T-helper 22 cell (primary cell): ENCODE measurements at places on chromosomes 3 and 15.

DNA sequence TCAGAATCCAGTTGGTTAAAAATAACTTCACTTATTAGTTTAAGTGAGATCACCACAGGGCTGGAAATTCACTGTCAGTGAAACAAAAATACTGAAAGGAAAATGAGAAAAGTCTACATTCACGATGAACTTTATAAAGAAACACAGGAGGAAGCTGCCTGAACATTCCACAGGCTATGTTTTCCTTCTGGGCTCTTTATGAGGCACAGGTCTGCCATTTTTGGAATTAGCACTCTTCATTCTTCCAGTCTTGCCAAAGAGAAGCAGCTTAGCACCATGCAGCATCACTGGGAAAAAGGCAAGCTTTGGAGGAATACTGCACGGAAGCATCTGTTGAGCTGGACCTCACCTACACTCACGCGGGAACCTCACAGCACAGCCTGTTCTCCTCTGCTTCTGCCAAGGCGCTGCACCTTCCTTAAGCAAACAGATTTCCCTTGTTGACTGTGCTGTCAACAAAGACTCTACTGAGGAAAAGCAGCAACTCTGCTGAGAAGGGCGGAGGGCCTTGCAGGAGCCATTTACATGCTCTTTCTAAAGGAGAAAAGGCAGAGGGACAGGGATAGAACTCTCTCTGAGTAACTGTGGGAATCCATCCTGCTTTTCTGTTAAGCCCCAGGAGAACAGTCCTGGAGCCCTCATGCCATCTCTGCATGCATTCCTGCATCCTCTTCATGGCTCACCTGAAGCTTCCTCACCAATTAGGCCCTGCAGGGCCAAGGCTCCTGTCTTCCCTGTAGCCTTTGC is 15.7 kb downstream of the SUSD5 start:
- DNase-seq: no peak

GRCh38 chr3:144109944-144110343 is 138.3 kb downstream of the DIPK2A start:
- no peak for DNase-seq

DNA sequence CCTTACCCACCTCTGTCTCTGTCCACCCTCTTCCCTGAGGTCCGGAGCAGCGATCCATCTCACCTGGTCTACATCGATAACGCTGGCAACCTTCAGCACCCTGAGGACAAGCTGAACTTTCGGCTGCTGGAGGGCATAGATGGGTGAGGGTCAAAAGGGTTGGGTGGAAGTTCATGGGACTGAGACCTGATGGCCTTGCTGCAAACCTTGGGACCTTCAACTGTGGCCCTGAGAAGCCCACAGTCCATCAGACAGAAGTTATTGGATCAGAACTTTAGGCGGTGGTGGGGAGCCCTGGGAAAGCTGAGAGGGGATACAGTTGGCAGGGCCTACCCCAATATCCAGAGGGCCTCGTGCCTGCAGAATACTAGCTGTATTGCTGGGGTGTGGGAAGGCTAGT is 50.5 kb downstream of the POMGNT2 start:
- no peak for DNase-seq

DNA sequence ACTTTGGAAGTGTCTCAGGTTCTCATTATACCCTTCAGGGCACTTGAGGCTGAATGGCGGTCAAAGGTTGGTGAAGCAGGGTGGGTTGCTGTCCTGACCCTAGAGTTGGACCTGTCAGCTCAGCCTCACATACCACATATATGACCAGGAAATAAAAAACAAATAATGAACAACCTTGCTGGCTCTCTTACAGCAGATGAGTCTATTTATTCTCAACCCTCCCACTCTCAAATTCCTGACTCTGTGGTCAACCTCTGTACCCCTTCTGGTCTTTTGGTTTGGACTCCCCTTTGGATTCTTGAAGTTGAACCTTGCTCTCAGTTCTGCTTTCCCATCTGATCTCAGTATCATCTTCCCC is 16.9 kb downstream of the PPP2R3A start:
- DNase-seq: no peak

GRCh38 chr3:30643763-30644462 is 37.5 kb downstream of the TGFBR2 start:
- no peak for DNase-seq

- DNase-seq: no peak
These were observed 25.8 kb upstream of the PIAS1 start for GRCh38 chr15:68028137-68028887.

GRCh38 chr3:82078246-82078645 is 316.8 kb upstream of the GBE1 start:
- DNase-seq: no peak

DNA sequence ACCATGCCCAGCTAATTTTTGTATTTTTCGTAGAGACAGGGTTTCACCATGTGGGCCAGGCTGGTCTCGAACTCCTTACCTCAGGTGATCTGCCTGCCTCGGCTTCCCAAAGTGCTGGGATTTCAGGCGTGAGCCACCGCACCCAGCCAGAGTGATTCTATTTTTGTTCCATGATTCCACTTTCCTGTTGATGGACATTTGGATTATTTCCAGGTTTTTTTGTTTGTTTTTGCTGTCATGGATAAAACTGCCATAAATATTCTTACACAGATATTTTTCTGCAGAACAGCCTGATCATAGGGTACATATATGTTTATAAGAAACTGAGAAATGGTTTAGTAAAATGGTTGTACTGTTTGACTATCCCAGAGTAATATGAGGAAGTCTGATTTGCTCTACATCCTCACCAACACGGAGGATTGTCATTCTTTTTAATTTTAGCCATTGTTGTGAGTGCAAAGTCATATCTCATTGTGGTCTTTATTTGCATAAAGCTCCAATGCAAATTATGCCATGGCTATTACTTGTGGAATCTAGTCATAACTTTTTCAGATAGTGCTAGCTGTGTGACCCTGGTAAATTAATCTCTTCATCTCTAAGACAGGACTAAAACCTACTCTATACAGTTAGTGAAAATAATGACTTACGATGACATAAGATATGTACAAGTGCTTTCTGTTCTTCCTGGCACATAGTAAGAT is 42.7 kb downstream of the MAP6D1 start:
- DNase-seq: no peak

DNA sequence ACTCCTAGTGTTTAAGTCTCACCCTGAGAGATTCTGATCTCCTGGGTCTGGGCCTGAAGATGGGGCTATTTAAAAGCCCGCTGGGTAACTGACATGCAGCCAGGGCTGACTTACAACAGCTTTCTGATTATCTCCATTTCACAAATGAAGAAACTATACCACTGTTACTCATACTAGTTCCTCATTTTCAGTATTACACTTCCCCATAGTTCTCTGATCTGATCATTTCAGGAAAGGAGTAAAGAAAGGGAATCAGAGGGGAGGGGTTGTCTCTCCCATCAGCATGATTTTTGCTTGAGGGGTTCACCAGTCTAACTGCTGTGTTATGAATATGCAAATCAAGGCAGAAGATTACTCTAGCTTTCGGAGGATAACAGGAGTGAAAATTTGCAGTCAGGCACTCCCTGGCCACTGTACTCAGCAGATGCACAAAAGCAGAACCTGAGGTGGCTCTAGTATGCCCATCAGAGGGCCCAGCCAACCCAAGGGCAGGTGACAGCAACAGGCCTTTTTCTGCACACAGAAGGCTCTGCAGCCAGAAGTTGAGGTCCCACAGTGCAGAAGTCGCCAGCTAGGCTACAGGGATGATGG is 59.4 kb downstream of the DAPK2 start:
- no peak for DNase-seq

- no peak for DNase-seq
These were observed 73.1 kb downstream of the ABTB1 start for GRCh38 chr3:127745656-127746399.

DNA sequence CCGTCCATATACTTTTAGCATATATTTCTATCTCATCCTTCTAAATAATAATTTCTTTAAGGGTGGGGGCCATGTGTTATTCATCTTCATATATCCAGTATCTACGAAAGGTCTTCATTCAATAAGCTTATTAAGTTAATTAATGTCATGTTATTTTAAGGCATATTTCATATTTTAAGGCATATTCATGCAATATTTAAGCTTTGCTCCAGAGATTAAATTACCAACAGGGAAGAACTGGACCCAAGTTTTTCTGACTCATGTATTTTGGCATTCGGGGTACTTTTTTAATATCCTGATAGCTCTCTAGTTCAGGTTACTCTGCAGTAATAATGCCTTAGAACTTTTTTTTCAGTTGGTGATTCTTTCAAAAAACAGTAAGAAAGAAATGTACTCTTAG is 27.4 kb downstream of the PHC3 start:
- no peak for DNase-seq

GRCh38 chr3:182136008-182136910 is 424.5 kb downstream of the SOX2 start:
- DNase-seq: no peak

GRCh38 chr3:76509179-76509830 is 530.6 kb upstream of the ROBO2 start:
- no peak for DNase-seq

GRCh38 chr3:62201438-62202035 is 171.8 kb downstream of the FEZF2 start:
- no peak for DNase-seq

DNA sequence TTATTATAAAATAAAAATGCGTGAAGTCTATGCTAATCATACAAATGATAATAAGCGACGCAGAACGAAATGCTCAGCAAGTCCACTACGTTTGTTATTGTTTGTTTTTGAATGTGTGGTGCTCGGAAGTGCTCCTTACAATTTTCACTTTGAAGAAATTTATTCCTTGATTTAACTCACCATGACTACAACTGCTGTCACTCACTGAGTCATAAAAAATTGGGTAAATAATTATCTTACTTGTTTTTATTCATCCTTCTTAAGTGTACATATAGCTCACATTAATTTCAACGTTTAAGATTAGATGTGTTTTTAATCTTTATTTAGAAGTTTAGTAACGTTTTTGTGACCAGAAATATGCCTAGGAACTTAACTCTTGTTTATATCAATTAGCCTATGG is 66.7 kb upstream of the NANOGP8 start:
- DNase-seq: no peak

GRCh38 chr15:68340726-68341671 is 63.5 kb downstream of the FEM1B start:
- DNase-seq: no peak

DNA sequence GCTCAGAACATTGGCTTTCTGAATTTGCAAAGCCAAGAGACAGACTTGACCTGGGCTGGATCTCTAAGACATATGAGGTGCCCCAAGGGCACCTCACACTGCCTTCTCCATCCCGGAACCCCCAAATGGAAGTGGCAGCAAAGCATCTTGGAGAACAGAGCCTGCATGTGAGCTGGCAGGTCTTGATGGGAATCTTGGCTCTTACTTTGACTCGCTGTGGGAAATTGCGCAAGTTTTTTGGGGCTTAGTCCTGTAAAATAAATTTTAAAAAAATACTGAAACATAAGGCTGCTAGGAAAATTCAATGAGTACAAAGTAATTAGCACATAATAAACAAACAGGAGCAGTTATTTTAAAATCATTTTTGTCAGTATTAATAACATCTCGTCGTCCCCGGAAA is 13.7 kb upstream of the SEC22A start:
- DNase-seq: no peak

- DNase-seq: no peak
These were observed 12.0 kb downstream of the ZBTB38 start for GRCh38 chr3:141380279-141380678.

- no peak for DNase-seq
These were observed 481.7 kb downstream of the TUSC7 start for GRCh38 chr3:117191245-117191644.

DNA sequence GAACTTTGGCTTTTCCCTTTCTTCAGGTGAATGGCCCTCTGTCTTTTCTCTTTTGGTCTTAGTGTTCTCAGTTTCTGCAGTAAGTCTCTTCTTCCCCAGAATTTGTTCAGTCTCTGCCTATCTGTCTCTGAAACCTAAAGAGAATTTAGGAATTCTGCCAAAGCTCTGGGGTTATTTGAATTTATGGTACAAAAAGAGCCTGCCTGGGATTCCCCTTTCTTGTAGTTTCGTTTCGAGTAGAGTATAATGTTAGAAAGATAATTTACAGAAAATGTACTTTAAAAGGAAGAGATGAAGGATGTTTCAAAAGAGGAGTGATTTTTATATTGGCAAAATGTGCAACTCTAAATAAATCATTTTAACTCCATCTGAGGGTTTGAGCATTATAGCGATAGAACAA is 247.4 kb upstream of the SATB1 start:
- no peak for DNase-seq

DNA sequence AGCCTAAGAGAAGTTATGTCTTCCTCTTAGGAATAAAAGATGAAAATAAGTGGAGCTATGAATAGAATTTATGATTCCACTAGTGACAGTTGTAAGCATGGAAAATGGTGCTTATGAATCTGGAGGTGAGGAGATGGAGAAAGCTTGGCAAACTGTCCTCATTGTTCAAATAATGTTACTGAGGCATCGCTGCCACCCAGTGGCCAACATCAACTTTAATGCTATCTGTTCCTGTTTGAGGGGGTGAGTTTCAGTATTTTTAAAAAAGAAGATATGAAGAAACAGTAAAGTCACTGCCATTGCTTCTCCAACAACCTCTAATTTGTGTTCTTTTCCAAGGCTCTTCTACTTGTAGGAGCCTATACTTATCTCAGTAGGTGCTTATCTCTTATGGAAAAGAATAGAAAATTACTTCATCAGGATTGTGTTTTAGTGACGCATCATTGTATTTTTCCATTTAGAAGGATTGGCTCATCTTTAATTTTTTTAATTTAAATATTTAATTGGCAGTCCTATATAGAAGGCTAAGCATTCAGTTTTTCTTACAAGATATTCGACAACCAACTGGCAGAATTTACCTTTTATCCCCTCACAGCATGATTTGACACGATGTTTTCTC is 260.4 kb upstream of the P2RY1 start:
- no peak for DNase-seq

DNA sequence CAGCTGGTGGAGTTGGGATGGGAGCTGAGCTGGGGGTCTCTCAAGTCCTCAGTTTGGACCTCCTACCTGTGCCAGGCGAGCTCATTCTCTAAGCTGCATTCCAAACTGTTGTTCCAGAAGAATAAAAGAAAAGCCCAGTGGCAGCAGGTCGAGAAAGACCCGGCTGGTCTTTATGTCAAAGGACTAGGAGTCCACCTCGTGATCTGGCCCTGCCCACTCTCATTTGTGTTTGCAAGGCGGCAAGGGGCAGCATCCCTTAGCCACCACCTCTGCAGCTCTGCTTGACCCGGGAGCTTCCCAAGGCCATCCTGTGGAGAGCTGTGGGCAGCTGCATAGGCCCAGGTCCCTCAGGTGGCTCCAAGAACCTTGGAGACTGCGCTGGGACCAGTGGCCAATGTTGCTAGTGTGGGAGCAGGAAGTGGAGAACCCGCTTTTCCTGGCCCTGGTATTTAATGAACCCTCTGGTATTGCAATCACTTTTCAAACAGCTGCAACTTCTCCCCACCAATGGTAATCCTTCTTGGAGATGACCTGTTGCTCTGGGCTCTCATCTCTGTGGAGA is 30.9 kb downstream of the KY start:
- no peak for DNase-seq

DNA sequence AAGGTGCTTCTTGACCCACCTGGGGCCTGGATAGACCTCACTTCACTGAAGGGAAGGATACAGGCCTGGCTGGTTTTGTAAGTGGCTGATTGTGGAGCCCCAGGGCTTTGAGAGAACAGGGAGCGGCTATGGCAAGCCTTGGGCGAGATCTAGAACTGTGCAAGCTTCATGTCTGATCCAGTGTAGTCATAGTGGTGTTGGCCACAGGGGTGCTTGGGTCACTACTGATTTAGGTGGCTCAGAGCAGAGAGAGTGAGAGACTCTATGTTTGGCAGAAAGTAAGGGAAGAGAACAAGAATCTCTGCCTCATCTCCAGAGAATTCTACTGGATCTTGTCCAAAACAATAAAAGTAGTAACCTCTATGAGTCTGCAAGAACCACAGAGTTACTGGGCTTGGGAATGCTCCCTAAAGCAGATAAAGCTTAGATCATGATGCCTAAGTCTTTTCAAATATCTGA is 394.2 kb upstream of the EPHA3 start:
- DNase-seq: no peak
